ENCODE measurements at places on chromosomes 11 and 22. TPM values are rescaled to one million over a fixed set of nuclear protein-coding genes. Genes with fewer than 3 reads are reported as not detected.

ASPHD2 gene
- polyA plus RNA-seq: 0.28 TPM

FHIP1B gene
- polyA plus RNA-seq: 15.9 TPM

UQCC3 gene
- 9.6 TPM for polyA plus RNA-seq

DNHD1 gene
- polyA plus RNA-seq: 4.0 TPM

LARGE1 gene
- polyA plus RNA-seq: 13.4 TPM

PVALB gene
- polyA plus RNA-seq: 0.47 TPM

APOL5 gene
- not detected for polyA plus RNA-seq
